ENCODE measurements at places on chromosomes 3 and 15.

DNA sequence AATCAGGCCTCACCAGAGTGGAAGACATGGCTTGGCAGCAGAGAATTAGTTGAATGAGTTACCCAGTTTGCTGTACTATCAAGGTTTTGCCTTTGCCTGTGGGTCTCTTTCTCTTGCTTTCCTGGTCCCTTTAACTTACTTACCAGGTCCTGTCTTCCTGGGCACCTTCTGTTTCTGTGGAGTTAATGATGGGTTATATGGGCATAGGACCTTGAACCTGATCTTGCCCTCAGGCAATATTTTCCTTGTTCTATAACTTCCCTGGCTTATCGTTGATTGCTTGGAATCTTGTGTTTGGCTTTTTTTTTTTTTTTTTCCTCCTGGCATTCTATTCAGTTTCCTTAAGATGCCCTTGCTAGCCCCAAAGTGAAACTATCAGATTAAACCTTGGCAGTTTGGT is 106.8 kb downstream of the HHLA2 start:
- no peak for DNase-seq

- no peak for DNase-seq
Measured at GRCh38 chr15:70140543-70141375, 43.0 kb upstream of the TLE3 start.

DNA sequence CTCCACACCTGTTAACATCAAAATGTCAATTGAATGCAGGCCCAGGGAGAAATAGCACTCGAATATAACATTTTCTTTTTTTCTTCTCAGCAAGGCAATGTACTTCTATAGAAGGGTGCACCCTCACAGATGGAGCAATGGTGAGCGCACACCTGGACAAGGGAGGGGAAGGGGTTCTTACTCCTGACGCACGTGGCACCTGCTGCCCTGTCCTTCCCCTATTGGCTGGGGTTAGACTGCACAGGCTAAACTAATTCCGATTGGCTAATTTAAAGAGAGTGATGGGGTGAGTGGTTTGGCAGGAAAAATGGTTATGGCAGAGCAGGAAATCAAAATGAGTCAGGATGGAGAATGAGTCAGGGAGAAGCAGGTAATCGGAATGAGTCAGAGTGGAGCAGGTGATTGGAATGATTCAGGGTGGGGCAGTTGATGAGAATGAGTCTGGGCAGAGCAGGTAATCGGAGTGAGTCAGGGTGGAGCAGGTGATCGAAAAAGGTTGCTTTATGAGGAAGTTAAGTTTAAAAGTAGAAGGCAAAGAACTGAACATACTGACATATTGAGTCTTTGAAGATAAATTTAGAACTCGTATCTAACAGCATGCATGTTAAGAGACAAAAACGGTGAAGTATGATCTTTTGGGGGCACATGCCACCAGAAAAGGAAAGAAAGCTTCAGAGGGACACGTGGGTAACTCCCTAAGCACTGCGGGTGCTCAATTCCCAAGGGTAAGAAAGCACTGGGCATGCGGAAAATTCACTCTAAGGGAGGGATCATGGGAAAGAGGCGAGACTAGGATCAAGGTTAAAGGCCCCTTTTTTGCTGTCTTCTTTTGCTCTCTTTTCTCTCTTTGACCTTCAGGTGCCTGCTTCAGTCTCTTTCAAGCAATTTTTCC is 72.9 kb upstream of the GALNT15 start:
- no peak for DNase-seq

DNA sequence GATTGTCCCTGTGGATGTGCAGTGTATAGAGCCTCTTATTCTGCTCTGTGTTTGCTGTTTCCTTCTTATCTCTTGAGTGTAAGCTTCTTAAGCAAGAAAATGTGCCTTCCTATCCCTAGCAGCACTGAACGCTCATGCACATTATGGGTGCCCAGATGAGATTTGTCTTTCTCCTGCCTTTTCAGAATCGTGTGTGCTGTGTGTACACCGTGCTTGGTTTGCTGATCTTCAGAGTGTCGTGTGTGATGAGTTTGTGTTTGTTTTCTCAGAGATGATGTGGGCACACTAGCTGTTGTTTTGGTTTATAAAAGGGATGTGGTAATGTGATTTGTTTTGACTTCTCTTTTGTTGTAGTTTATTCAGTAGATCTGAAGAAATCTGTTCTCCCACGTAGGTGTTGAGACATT is 19.7 kb downstream of the GPR171 start:
- DNase-seq, result no peak

- no peak for DNase-seq
Measured at GRCh38 chr3:49263159-49263889, 13.7 kb downstream of the C3orf62 start.

DNA sequence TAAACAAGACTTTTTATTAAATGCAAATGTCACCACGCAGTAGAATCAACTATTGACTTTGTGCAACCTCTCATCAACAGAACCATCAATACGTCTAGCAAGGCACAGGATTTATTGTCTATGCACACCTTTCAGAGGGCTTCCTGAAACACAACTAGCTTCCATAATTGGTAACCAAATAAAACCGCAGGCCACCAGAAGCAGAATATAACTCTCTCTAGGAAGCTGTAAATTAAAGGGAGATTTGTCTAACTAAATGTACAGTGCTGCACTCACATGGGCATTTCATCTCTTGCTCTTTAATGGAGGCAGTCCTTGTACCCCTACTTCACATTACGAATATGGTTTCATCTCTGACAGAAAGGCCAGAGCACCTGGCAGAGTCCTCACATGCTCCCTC is 93.0 kb downstream of the FHIT start:
- DNase-seq, result no peak
